ENCODE measurements at places on chromosomes 2 and 18.

- no peak for DNase-seq
These were observed 54.6 kb downstream of the CPO start for GRCh38 chr2:206993964-206994363.

DNA sequence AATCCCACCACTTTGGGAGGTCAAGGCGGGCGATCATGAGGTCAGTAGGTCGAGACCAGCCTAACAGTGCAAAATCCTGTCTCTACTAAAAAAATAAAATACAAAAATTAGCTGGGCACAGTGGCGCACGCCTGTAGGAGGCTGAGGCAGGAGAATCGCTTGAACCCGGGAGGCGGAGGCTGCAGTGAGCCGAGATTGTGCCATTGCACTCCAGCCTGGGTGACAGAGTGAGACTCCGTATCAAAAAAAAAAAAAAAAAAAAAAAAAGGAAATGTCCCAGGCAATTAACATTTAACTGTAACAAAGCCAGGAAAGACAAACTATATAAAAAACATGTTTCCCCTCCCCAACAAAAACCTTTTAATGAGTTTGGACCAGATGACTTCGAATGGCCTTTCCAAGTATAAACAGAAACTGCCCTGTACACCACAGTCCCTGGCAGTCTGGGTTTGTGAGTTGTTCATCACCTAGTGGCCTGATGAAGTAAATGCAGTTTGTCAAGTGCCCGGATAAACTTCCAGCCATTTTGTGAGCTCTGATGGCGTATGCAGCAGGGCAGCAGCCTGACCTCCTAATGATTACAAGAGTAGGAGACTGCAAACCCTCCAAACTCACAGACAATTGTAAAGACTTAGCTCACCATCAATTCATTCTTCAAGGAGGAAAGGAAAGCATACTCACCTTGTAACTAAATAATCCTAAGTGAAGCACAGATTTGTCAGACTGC is 16.6 kb upstream of the PCBP1 start:
- peak; percentile 74 for DNase-seq

- DNase-seq, result no peak
These were observed 675.1 kb downstream of the NRXN1 start for GRCh38 chr2:50356858-50357257.

DNA sequence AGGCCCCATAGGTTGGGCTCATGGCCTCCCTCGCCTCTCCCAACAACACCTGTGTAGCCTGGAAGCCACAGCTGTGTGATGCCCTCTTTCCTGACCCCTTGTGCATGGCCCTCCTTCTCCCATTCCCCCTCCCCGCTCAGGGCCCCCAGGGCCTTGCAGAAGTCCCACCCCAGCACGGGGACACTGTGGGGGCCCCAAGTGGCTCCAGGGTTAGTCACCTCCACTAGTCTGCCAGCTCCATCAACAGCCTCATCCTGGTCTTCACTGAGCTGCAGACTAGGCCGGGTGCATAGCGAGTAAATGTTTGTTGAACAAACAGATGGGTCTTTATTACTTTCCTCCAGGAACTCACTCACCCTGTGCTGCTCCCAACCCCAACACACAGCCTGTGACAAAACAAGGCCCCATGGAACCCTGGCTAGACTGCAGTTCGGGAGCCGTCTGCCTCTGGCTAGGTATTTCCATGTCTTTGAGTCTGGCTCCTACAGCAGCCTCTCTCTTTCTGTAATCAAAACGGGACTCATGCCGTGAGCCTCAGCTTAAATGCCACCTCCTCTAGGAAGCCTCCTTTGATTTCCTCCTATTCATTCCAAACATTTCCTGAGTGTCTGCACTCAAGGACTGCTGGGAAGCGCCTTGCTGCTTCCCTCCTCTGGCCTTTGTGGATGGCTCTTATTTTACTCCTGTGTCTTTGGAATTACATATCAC is 109.9 kb upstream of the ID2 start:
- DNase-seq, result no peak

DNA sequence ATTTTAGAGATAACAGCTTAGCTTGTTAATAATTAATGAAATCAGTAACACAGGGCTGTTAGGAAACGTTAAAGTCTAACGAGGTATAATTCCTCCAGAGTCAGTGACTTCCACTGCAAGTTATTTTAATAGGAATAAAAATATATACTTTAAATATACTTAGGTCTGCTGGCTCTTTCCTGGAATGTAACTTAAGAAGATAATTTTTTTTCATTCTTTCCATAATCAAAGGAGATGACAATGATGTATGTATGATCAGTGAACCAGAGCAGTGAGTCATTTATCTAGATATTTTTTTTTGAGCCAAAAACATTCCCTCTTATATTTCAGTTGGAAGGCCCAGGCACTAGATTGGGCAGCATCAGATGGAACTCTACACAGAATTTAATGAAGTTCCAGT is 104.2 kb upstream of the LYPD1 start:
- DNase-seq, result peak; percentile 44

DNA sequence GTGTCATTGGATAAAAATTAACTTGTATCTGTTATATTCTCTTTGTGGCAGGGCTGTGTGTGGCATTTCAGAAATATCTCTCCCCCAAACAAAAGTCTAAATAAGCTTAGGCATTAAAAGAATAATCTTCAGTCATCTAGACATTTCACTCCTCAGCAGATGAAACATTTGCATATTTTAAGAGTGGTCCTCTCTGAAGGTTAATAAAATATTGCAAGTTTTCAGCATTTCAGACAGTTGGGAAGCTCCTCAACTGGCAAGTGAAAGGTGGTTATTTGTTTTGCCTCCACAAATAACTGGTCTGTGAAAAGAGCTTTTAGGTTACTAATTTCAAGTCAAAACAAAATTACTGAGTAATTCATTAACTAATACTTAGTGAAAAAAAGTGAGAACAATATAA is 462.6 kb downstream of the EPHA4 start:
- DNase-seq, result peak; percentile 20

Data from kidney glomerular epithelial cell (primary cell).